ENCODE measurements at places on chromosomes 6 and 20.
A peak's percentile ranks its signal among the peaks of the same experiment; 100 is the strongest.

- no peak for DNase-seq
Measured at GRCh38 chr6:2944405-2945152, 26.8 kb downstream of the SERPINB6 start.

DNA sequence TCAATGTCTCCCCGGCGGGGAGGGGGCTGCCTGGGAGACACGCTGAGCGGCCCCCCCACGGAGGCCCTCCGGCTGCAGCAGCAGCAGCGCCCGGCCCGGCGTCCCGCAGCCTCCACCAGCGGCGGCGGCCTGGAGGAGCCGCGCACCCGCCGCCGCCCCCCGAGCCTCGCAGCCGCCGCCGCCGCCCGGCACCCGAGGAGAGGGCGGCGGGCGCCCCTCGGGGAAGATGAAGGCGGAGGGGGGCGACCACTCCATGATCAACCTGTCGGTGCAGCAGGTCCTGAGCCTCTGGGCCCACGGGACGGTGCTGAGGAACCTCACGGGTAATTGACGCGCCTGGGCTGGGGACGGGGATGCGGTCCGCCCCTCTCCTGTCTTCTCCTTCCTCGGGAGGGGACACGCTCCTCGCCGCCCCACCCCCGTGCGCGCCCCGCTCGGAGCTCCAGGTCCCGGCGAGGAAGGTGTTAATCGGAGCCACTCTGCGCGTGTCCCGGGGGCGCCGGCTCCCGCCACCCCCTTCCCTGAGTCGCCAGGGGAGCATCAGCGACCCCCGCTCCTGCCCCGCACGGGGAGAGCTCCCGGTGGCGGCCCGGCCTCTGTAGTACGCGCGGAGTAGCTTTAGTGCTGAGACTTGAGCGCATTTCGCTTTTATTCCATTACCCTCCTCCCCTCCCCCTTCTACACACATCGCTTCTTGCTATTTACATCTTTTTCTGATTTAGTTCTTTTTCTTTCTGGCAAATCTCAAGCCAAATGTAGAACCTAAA lies 686 bp downstream of the TMEM170B start:
- peak; percentile 36 for DNase-seq

- DNase-seq, result no peak
Measured at GRCh38 chr20:44851545-44851944, 34.0 kb upstream of the YWHAB start.

GRCh38 chr6:56245903-56246351 lies 1.5 kb downstream of the COL21A1 start:
- no peak for DNase-seq

GRCh38 chr6:16336056-16336818 lies 97.8 kb downstream of the GMPR start:
- DNase-seq, result no peak

DNA sequence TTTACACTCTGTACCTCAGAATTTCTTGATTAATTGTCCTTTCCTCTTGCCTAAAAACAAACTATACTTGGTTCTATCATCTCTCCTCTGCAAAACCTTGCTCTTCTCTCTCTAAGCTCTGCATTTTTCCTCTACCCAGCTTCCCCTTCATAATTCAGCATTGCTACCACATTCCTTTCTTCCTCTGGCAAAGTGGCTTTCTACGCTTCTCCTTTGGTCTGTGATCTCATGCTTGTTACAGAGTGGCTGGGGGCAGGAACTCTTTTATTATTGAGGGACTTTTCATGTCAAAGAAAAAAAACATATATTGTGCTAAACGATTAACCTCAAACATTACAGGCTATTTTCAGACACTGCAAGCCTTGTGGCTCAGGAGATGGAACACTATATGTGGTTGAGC lies 333.3 kb upstream of the KCNQ5 start:
- DNase-seq, result no peak

DNA sequence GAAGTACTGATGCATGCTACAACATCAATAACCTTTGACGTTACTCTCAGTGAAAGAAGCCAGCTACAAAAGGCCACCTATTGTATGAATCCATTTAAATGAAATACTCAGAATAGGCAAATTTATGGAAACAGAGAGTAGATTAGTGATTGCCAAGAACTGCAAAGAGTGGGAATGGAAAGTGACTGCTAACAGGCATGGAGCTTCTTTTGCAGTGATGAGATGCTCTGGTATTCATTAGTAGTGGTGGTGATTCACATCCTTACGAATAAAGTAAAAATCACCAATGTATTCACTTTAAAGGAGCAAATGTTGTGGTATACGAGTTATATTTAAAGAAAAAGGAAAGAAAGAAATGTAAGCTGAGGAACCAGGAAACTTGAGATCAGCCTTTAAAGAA lies 126.8 kb upstream of the SAMD5 start:
- DNase-seq, result no peak

- DNase-seq, result no peak
Measured at GRCh38 chr6:159654483-159655098, 38.5 kb downstream of the SOD2 start.

DNA sequence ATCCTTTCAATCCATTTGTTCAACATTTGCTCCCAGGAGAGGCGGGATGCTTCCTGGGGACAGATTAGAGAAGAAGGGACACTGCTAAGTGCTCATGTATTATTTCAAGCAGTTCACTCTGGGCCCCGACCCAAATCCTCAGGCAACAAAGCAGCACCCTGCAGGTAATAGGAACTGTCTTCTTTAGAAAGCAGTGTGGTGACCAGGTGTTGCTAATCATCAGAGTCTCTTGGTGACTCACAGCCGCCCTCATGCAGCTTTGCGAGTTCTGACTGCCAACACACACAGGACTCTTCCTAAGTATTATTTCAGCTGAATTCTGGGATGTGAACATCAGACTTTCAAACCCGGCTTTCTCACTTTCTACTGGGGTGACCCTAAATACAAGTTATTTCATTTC lies 356.4 kb downstream of the PRKN start:
- DNase-seq, result no peak

DNA sequence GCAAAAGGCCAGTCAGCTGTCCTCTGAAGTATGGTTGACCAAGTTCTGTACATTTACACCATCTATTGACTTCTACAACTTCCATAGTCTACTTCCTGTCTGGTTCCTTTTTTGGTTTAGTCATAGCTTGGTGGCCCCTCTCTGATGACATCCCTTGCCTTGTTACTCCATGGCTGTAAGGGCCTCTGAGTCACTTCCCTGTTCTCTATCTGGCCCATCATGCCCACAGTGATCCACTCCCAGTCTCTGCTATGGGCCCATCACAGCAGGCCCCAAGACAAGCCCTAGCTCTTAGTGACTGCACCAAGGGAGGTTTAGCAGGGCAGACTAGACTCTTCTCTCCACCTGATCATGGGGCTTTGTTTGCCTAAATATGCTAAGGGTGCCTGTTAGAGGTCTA lies 441.6 kb downstream of the HACE1 start:
- DNase-seq, result no peak

DNA sequence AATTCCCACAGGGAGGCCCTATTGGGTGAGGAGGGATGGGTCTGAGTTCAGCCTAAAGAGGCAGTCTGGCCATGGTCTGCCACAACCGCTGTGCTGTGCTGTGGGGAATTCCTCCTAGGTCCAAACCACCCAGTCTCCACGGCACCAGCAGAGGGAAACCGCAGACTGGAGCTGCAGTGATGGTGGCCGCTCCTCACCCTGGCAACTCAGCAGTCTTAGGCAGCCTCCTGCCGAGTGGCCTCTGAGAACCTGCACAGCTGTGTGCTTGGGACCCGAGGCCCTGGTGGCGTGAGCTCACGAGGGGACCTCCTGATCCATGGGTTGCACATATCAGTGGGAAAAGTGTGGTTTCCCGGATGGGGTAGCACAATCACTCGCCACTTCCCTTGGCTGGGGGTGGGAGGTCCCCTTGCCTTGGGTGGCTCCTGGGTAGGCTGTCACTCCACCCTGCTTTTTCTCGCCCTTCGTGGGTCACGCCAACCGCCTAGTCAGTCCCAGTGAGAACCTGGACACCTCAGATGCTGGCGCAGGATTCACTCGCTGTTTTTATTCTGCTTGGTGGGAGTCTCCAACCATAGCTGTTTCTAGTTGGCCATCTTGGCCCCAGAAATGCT lies 242.2 kb downstream of the CDH26 start:
- no peak for DNase-seq

DNA sequence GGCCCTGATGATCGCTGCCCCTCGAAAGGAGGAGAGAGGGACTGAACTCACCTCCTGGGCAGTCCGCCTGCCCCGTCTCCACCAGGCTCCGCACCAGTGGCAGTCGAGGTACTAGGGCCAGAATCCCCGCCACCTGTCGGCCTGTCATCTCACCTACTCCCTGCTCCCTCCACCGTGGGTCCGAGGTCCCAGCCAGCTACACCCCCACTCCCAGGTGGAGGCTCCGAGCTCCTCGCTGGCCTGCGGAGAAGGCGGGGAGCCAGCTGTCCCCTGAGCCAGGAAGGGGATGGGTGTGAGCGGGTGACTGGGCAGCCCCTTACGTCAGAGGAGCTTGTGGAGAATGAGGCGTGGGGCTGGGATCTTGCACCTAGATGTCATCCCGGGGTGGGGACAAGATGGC lies 1066.5 kb upstream of the MANEA start:
- DNase-seq, result no peak

GRCh38 chr20:59667981-59668515 lies 63.7 kb downstream of the PHACTR3 start:
- no peak for DNase-seq

GRCh38 chr6:138035070-138035469 lies 72.1 kb downstream of the PERP start:
- DNase-seq, result no peak

- DNase-seq, result no peak
Measured at GRCh38 chr20:63972312-63973159, 2.8 kb upstream of the ZNF512B start.

GRCh38 chr6:134061440-134061839 lies 9.0 kb upstream of the SLC2A12 start:
- DNase-seq, result no peak

GRCh38 chr20:17457079-17457478 lies 74.1 kb downstream of the BFSP1 start:
- no peak for DNase-seq

DNA sequence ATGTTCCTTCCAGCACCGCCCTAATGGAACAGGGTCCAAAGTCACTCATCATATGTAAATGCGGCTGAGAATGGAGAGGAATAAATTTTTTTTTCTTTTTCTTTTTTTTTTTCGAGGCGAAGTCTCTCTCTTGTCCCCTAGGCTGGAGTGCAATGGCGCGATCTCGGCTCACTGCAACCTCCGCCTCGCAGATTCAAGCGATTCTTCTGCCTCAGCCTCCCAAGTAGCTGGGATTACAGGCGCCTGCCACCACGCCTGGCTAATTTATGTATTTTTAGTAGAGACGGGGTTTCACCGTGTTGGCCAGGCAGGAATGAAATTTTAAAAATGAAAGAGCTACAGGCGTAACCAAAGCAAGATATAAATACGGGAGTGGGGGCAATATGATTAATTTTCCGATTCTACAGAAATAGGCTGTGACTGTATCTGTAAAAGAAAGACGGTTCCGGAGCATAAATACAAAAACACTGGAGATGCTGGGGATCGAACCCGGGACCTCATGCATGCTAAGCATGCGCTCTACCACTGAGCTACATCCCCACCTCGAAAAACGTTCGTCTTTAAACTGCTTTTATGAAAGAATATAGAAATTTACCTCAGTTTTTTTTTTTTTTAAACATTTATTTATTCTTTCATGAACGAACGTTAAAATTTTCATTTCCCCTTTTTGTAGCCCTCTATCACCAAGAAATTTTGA lies 132.2 kb downstream of the GPX5 start:
- DNase-seq, result peak; percentile 67

GRCh38 chr6:71498638-71499037 lies 210.0 kb downstream of the OGFRL1 start:
- DNase-seq, result no peak

GRCh38 chr6:131949909-131950766 lies 1.0 kb downstream of the CCN2 start:
- DNase-seq, result peak; percentile 85

GRCh38 chr20:53804920-53805894 lies 211.6 kb upstream of the ZNF217 start:
- DNase-seq, result no peak

DNA sequence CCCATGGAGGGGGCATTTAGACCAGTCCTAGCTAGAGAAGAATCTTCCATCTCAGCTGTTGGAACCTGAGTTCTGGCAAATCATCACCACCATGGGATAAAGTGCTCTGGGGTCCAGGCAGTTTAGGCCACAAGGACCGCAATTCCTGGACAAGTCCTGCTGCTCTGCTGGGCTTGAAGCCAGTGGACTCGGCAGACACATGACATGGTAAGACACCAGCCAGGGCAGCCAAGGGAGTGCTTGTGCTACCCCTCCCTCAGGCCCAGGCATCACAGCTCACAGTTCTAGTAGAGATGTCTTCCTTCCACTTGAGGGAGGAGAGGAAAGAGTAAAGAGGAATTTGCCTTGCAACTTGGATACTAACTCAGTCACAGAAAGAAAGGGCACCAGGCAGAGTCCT lies 246.0 kb downstream of the EYA4 start:
- no peak for DNase-seq

DNA sequence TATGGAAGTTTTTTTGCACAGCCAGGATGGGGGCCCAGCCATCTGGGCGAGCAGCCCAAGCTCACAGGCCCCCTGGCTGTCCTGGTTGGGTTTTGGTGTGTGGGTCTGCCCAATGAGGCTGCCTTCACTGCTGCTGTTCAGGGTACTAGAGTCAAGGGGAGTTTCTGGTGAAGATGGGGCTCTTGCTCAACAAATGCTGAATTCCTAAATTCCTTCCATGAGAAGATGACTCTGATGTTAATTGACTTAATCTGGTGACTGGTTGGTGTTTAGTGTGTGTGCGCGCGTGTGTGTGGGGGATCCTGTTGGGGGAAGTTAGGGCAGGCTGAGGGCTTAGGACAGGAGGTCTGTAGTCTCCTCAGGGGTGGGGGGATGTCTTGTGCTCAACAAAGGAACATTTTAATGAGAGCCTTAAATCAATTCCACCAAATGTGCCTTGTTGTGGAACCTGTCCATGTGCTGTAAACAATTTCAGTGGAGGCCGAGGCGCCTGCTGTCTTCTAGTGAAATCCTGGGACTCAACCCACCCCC lies 1.9 kb downstream of the PTK7 start:
- DNase-seq, result no peak

- DNase-seq, result peak; percentile 20
Measured at GRCh38 chr6:137341681-137342195, 122.6 kb upstream of the IFNGR1 start.

- no peak for DNase-seq
Measured at GRCh38 chr20:20780127-20780824, 67.8 kb upstream of the RALGAPA2 start.

All from WTC11 (cell line).